ENCODE measurements at places on chromosomes 1 and 21.

DNA sequence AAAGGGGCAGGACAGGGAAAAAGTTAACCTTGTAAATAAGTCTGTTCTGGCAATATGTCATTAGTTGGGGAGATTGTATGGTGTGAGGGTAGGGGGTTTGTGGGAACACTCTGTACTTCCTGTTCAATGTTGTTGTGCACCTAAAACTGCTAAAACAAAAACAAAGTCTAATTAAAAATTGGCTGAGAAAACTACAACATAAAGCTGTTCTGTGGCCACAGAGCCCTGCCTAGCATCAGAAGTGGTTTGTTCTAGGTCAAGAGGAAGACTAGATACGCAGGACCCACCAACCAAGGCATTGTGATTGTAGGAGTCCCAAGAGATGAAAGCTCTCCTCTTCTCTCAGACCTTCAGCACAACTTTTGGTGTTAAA is 81.0 kb upstream of the LRRC8D start:
- DNase-seq, result no peak

GRCh38 chr21:39818557-39818956 is 48.7 kb upstream of the PCP4 start:
- no peak for DNase-seq

DNA sequence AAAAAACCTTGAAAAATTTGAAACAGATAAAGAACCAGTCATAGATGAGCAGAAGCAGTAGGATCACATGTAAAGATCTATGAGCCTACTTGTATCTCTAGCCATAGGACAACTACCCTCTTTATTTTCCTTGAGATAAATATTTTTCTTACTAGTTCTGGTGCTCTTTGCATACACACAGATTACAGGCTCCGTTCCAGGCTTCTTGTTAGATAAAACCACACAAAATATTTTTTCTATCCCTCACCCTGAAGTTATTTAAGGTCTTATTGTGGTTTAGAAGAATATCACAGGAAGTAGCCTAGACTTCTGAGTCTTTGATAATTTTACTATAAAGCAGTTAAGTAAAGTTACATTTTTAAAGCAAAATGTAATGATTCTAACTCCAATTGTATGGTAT is 512.2 kb downstream of the NEGR1 start:
- DNase-seq, result no peak

- DNase-seq, result no peak
Measured at GRCh38 chr1:200629876-200630514, 9.4 kb upstream of the KIF14 start.

DNA sequence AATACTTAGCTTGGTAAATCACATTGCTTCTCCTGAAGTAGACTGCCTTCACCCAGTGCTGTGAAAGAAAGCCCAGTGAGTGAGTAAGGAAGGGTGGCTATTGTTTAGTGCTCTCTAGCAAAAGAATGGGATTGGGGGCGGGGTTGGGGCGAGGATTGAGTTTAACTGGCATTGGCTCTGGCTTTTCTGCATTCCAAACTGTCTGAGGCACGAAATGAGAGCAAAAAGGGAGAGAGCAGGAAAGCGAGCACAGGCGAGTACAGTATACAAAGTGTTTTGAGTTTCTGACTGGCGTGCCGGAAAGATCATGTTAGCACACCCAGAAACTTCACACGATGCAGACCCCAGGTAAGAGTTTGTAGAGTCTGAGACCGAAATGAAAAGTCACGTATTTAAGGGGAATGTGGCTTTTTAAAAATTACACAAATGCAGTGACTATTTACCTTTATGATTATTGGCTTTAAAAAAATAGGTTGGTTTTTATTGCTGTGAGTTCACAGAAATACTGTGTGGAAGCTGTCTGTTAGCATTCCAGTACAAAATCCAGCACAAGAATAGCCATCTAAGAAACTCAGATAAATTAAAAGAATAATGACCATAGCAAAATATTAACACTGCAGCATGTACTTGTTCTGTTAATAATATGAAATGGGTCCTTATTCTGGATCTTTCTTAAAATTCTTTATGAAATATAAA is 155.4 kb downstream of the CLEC20A start:
- no peak for DNase-seq

GRCh38 chr1:45370575-45370974 is 30.3 kb upstream of the MUTYH start:
- DNase-seq, result no peak

DNA sequence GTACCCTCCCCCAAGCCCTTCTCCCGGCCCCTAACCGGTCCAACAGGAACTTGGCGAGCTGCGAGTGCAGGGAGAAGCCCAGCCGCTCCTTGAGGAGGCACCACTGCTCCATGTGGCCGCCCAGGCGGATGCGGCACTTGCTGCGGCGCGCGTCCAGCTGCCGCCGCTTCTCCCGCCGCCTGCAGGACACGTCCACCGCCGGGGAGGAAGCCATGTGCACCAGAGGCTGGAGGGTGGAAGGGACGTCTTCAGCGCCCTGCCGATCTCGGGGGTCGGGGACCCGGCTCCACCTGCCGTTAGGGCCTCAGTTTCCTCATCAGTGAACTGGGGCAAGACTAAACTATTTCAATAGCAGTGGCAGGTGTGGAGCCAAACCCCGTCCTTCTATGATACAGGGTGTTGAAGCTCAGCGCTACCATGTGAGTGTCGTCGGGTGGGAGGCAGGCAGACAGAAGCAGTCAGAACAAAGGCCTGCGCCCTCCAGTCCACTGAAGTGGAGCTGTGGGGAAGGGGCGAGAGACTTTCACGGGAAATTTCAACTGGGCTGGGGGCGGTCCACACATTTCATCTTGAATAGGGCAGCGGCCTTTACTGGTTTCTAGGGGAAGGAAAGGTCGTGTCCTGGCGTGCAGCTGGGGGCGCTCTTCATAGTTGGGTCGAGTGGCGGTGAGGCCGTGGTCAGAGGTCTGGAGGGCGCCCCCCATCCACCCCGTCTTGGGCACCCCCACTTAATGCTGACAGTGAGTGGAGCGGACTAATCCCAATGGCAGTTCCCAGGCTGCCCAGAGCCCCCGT is 592 bp downstream of the ZNF692 start:
- peak; percentile 95 for DNase-seq

GRCh38 chr1:232014941-232015340 is 388.4 kb downstream of the DISC1 start:
- no peak for DNase-seq

GRCh38 chr1:17016317-17016661 is 4.6 kb upstream of the ATP13A2 start:
- no peak for DNase-seq

DNA sequence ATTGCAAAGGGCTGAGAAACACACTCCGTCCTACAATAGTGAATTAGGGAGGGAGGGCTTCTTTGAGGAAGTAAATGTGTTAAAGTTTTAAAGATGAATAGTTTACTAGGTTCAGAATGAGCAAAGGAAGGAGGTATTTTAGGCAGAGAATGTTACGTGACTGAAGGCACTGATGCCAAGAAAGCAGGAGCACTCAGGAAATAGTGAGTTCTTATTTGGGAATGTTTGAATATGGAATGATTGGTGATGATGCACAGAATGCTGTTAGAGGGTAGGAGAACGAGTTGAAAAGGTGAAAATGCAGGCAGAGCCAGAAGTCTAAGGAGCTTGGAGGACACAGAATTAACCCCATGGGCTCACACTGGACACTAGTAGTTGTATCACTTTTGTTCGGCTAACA is 108.0 kb downstream of the NRIP1 start:
- no peak for DNase-seq

DNA sequence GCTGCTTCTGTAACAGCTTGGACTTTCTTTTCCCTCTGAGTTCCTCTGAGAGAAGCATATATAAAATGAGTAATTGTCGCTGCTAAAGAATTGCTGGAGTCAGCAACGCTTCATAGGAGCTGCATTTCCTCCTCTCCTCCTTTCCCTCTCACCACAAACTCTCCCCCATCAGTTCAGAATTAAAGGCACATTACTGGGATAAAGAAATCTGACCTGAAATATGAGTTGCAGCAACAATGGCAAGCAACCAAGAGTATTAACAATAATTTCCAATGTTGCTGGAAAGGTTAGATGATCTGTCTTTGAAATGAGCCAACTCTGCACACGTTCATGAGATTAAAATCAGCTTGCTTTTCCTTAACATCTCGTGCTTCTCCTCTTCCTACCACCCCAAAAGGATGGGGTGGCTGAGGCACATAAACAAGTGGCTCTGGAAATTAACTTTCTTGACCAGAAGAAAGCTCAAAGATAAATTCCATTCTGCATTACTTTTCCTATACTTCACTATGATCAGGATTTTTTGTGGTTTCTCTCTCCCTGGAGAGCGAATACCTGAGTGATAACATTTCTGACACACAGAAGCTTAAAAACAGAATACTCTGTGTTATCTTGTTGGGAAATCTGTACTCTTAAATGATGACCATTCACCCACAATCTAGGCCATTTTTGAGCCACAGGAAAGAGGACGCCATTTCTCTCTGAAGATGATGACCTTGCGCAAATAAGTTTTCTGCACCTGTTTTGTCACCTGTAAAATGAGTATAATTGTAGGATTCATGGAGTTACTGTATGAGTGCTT is 90.2 kb downstream of the TGFBR3 start:
- DNase-seq, result no peak

GRCh38 chr21:40924641-40925040 is 77.7 kb upstream of the DSCAM start:
- no peak for DNase-seq

DNA sequence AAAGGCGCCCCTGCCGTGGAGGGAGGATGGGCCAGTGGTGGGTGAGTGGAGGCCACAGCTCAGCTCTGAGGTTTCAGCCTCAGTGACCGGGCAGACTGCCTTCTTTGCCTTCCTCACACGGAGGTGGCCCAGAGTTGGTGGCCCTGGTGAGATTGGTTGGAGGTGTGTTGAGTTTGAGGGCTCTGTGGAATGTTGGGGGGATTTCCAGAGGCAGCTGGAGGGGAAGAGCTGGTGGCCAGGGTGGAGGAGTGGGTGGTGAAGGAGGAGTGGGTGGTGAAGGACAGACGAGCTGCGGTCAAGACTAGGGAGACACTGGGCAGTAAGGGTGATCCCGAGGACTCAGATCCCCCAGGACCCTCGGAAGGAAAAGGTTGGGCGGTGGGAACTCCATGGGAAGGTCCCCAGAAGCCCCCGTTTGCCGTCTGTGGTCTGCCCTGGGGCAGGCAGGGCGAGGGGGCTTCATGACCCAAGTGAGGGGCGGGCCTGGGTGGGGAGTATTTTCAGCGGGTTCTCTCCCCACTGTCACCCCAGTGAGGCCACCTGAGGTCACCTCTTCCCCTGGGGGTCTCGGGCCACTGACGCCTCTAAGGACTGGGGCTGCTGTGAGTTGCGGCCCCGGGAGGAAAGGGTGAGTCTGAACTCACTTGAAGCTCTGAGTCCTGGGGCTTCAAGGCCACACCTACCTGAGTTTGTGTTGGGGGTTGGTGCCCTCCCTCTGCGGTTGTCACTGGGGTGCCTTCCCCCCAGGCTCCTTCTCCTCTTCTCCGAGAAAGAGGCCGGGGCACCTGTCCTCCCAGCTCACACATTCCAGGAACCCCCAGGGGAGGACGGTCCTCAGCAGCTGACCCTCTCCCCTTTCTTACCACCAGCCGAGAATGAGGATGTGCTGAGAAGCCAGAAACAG is 22.7 kb upstream of the PIK3CD start:
- DNase-seq, result no peak

- no peak for DNase-seq
Measured at GRCh38 chr1:43303471-43304313, 2.9 kb downstream of the TIE1 start.

DNA sequence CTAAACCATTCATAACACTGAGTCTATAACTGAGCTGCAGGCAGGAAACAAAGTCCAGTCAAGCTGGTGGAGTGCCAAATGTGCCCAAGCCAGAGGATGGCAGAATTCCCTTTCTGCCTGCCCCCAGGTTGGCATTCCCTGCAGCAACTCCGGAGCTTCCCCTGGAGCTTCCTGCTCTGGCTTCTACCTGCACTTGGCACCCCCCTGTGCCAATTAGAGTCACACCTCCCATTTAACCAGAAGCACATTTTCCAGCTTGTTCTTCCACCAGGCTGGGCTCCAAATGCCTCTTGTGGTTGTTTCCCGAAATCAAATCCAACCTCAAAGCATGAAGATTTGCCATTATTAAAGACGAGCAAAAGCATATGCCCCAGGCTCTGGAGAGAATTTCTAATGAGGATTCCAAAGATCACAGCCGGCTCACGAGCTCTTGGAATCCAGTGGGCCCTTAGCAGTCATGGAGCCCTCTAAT is 294.5 kb downstream of the RRAGC start:
- no peak for DNase-seq

DNA sequence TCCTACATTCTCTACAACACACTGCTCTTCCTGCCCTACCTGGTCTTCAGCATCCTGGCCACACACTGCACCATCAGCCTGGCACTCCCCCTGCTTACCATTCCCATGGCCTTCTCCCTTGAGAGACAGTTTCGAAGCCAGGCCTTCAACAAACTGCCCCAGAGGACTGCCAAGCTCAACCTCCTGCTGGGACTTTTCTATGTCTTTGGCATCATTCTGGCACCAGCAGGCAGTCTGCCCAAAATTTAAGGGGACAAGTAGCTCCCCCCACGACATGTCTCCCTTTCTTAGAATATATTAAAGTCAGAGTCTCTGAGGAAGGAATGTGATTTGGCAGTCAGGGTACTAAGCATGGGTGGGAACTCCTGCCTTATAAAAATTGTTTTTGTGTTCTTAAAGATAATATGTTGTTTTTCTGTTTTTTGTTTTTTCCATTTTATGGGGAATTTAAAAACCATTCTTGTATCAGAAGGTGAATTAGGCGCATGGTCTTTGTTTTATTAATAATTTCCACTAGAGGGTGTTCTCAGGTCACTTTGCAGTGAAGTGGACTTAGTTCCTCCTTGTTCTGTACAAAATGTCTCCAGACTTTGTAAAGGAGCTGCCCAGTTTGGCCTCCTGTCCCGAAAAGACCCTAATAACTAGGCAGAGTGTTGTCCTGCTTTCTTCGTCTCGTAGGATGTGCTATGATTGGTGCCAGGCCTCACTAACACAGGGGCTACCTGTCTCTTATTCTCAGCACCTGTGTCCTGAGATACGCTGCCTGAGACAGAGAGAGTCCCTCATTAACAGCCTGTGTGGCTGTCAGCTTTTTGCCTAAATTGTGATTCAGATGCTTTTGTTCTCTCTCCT is 13.1 kb downstream of the UBIAD1 start:
- no peak for DNase-seq

GRCh38 chr21:40257342-40257741 is 390.1 kb downstream of the PCP4 start:
- DNase-seq, result no peak

GRCh38 chr21:41217671-41218385 is 49.9 kb downstream of the BACE2 start:
- no peak for DNase-seq

- no peak for DNase-seq
Measured at GRCh38 chr1:112905395-112906149, 50.4 kb downstream of the SLC16A1 start.

- no peak for DNase-seq
Measured at GRCh38 chr1:53073868-53074311, 11.9 kb downstream of the PODN start.

GRCh38 chr1:153872934-153873333 is 49.8 kb downstream of the GATAD2B start:
- no peak for DNase-seq

- DNase-seq, result no peak
Measured at GRCh38 chr1:214192825-214193643, 87.9 kb upstream of the SMYD2 start.

DNA sequence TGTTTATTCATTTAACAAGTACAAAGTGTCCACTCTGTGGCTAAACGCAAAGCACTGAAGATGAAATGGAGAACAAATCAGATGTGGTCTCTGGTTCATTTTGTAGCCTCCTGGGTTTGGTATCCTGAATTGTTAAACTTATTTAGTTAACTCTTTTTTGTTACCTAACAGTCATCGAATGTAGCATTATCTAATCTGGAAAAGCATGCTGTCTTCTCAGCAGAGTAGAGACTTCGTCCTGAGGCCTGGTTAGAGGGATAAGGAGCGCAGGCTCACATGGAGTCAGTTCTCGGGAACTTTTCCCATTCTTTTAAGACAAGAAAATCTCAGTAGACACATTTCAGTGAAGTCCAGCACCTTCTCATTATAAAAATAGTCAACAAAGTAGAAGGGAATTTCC is 33.1 kb upstream of the SH3D21 start:
- DNase-seq, result no peak
